ENCODE measurements at places on chromosomes 12 and 14.

GRCh38 chr14:77843195-77843594 is 43.3 kb downstream of the ADCK1 start:
- H3K4me3 ChIP-seq, result no peak overlapping the region
- no peak overlapping the region for H3K27ac ChIP-seq
- H3K27me3 ChIP-seq, result no peaks in the 10 kb centered on the region
- no peak for DNase-seq
- H3K36me3 ChIP-seq, result no peaks in the 10 kb centered on the region

GRCh38 chr12:52672321-52672933 is 7.8 kb downstream of the KRT1 start:
- H3K36me3 ChIP-seq, result no peaks in the 10 kb centered on the region
- H3K4me3 ChIP-seq, result no peak overlapping the region

GRCh38 chr12:123479442-123480180 is 21.7 kb downstream of the SNRNP35 start:
- H3K36me3 ChIP-seq, result no peaks in the 10 kb centered on the region
- H3K4me3 ChIP-seq, result no peak overlapping the region
- H3K27ac ChIP-seq, result no peak overlapping the region
- DNase-seq, result no peak

- H3K36me3 ChIP-seq, result no peaks in the 10 kb centered on the region
- no peaks in the 10 kb centered on the region for H3K4me1 ChIP-seq
- no peak overlapping the region for H3K27ac ChIP-seq
Measured at GRCh38 chr14:95274874-95275273, 44.8 kb downstream of the CLMN start.
